ENCODE measurements at places on chromosomes 4 and X.

- DNase-seq, result no peak
Measured at GRCh38 chrX:39261446-39262147, 460.3 kb downstream of the MID1IP1 start.

DNA sequence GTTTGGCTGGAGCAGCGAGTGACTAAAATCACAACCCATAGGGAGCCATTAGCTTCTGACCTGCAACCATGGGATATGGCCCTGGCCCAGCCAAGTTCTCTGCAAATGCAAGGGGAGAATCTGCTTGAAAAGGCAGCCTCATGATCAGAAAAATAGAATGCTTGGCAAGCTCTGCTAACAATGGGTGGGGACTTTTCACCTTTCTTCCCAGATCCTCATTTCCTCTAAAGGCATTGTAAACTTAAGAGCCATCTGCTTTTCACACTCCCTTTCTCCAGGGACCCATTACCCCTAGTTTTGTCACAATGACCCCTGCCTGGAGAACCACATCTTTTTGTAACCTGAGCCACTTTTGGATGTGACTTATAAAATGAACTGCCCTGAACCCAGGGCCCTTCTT is 104.3 kb downstream of the PARM1 start:
- DNase-seq, result no peak

DNA sequence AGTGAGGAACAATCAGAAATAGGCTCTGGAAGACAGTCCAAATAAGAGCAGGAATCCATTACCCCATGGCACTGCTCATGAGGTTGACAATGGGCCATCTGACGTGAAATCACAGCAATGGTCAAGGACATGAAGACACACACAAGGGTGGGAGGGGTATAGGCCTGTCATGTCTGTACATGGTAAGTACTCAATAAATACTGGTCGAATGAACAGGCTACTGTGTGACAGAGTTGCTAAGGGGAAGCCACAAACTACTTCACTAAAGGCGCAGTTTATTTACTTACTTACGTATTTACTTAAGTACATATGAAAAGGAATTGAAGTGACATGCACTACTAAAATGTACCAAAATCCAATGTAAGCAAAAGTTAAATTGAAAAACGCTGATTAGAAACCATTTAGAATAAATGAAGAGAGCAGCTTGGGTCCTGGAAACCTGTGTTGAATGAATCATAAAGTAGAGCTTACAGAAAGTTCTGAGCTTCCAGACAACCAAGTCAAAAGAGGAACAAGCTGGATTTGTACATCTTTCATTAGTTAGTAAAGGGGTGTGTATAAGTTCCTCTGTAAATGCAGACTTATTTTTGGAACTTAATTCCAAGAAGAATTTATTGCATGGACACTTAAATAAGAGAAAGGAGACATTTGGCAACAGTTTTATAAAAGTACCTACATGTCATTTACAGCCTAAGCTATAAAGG is 32.7 kb downstream of the ALPK1 start:
- no peak for DNase-seq

GRCh38 chrX:13064599-13065143 is 20.3 kb upstream of the FAM9C start:
- DNase-seq, result no peak

- DNase-seq, result no peak
Measured at GRCh38 chr4:181443021-181443420, 800.2 kb upstream of the TENM3 start.

DNA sequence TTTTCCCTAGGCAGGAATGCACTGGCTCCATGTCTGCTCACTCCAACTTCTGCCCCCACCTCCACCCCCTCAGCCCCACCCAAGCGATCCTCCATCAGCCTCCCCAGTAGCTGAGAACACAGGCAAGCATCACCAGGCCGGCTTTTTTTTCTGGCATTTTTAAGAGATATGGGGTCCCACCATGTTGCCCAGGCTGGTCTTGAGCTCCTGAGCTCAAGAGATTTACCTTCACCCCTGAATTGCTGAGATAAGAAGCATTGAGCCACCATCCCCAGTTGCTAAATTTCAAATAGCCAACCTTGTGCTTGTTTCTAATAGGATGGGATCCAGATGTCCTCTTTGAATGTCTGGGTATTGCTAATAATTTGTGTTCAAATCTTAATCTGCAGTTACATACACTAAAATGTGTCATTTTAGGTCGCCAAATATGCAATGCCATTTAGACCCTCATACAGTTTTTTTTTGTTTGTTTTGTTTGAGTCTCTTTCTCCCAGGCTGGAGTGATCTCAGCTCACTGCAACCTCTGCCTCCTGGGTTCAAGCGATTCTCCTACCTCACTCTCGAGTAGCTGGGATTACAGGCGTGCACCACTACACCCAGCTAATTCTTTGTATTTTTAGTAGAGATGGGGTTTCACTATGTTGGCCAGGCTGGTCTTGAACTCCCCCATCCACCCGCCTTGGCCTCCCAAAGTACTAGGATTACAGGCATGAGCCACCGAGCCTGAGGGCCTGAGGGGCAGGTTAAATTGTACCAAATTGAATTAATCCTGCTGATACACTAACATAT is 8.8 kb downstream of the LARP7 start:
- DNase-seq, result no peak

DNA sequence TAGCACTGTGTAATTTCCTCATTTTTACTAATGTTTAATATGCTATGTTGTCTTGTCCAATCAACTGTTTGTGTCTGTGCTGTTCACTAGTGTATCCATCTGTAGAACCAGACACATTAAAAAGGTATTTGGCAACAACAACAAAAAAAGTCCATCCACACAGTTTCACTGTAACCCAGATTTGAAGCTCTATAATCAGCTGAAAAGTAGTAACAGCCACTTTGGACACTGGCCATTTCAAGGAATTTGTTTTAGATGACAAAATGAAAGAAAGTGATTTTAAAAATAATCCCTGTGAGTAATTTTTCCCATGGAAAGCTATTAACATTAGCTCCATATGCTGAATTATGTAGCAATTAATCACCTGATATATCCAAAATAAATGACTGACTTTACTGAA is 2.2 kb upstream of the FBXL5 start:
- no peak for DNase-seq

- no peak for DNase-seq
Measured at GRCh38 chr4:16802044-16802443, 96.4 kb downstream of the LDB2 start.

DNA sequence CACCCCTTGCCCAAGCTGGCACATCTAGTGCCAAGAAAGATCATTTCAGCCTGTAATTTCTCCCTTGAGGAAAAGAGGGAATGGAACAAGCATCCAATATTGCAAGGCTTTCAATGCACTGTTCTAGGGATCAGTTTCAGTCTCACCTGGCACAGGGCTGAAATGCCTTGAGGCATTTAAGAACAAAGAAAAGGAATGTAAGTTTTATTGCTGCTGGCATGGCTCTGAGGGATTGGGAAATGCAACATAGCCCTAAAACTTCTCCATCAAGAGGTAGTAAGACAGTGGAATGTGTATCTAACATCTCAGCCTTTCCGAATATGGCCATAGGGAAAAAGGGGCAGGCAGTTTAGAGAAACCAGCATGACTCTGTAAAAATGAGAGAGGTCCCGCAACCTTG is 732.6 kb upstream of the LCORL start:
- no peak for DNase-seq

DNA sequence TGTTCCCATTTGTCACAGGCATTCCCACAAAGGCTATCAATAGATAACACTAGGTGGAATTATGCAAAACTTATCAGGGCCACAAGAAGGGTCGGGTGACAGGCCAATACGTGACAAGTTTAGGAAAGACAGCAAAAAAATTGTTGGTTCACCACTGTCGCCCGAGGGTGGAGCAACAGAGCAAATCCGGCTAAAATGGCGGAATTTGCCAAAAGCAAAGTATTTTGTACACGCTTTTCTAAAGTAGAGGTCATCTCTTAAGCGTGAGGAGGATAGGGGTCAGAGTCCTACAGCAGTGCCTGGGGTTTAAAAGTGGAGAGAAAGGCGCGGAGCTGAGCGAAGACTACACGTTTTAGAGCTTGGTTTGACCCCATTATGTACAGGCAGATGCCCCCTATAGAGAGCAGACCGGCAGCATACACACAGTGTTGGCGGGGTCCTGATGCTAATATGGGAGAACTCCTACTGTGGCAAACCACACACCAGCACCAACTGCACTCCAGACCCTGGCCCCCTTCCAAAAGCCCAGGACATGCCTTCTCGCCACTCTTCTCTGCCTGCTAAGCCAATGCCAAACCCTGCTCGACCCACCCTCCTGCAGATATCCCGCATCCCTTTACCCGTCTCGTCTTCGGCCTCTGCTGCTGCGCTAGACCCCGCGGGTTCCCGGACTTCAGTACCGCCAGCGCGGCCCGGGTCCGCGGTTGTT is 733 bp downstream of the CCNA2 start:
- no peak for DNase-seq

GRCh38 chrX:138709886-138710791 is 1.4 kb downstream of the FGF13 start:
- no peak for DNase-seq

DNA sequence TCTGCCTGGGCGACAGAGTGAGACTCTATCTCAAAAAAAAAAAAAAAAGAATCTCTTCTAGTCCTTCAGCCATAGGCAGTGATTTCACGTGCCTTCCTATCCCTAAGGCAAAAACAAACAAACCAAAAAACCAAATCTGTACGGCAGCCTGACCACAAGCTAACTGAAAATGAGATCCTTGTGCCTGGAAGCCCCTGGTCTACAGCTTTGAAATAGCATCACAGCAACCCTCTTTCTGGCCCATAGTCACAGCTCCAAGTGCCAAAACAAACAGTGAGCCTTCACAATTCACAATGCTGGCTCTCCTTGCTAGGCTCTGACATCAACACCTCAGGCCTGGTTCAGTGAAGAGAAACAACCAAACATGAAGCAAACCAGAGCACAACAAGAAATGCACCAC is 46.1 kb downstream of the TMEM150C start:
- DNase-seq, result no peak

DNA sequence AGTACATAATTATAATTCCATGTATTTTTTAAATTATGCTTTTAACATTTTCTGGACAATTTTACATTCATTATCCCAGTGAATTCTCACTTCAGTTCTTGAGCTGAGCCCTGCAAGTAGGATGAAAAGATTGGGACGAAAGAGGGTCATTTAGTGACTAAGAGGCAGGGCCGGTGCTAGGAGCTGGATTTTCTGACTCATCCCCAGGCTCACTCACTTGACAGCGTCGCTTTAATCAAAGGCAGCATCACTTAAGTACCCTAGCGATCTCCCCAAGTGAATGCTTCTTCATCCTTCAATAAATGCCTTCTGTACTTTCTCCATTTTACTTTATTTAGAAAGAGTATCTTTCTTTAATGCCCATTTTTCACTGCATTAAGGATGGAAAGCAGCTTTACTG is 263.6 kb downstream of the HS3ST1 start:
- no peak for DNase-seq

- no peak for DNase-seq
Measured at GRCh38 chr4:123235431-123235830, 161.2 kb upstream of the SPRY1 start.

DNA sequence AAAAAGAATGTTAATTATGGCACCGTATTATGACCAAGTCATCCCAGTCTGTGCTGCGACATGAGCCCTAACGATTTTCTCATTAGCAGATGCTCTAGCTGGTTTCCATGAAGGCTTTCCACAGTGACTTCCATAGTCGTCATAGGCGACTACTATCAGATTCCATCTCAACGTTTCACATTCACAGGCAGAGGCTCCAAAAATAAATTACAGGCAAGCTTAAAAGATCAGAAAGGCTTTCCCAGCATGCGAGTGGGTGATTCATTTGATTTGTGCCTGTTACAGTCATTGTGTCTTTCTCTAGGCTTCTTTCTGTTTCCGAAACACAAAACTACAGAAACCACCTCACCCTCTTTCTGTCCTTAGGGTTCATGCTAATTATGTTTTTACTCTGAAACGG is 43.2 kb downstream of the PALLD start:
- DNase-seq, result no peak

- no peak for DNase-seq
Measured at GRCh38 chrX:155169881-155170280, 46.4 kb upstream of the VBP1 start.

GRCh38 chr4:173273941-173274340 is 60.2 kb downstream of the HMGB2 start:
- DNase-seq, result no peak

DNA sequence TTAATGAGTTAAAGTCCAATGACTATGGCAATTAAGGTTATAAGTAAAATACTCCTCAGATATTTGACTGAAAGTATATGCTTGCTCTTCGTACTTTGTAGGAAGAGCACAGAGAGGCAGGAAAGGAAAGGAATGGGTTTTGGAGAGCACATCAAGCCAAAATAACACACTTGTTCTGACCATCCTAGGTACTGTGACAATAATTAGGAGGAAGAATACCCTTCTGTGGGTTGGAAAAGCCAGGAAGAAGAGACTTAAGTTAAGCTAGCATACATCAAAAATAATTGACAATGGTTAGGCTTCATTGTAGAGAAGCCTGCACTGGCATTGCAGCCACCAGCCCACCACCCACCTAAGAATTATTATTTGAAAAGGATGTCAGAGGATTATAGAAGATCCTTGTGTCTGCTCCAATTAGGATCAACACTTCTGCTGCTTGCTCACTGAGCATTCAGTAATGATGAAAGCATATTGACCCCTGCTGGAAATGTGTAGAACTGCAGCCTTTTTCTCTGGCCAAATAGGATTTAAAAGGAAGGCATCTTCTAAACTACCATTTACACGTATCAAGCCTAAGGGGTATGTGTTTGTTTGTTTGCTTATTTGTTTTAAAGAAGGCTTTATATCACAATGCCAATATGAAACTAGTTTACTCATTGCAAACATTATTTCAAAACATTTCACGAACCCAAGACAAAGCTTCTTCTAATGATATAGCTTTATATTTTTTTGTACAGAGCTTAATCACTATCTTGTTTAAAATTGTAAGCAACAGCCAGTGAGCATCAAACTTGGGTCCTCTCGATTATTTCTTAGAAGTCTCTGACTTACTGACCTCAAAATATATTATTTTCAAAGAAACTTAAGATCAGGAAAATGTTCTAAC is 286.2 kb upstream of the TET2 start:
- no peak for DNase-seq

DNA sequence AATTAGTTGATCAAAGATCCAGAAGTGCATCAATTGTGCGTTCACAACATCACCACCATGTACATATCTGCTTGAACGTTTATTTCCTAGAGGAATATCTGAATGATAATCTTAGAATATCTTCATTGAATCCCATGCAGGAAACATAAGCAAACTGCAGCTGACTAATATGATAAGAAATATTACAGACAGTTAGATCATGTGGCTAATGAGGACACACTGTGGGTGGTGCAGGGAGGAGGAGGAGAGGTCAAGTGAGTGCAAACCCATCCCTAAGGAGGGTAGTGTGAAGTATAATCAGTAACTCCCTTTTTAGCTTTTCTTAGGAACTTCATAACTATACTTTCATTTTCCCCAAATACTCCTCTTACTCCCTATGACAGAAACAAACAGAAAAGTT is 58.3 kb upstream of the HPGD start:
- DNase-seq, result no peak

GRCh38 chr4:140680686-140681085 is 75.5 kb downstream of the TBC1D9 start:
- no peak for DNase-seq

GRCh38 chr4:172104539-172104938 is 291.3 kb downstream of the GALNTL6 start:
- DNase-seq, result no peak

GRCh38 chr4:87758270-87758669 is 41.1 kb upstream of the IBSP start:
- no peak for DNase-seq

Measured in activated CD4-positive, alpha-beta T cell treated with anti-CD3 and anti-CD28 coated beads for 1 hour (primary cell).